ENCODE measurements at places on chromosomes 7 and 10.

DNA sequence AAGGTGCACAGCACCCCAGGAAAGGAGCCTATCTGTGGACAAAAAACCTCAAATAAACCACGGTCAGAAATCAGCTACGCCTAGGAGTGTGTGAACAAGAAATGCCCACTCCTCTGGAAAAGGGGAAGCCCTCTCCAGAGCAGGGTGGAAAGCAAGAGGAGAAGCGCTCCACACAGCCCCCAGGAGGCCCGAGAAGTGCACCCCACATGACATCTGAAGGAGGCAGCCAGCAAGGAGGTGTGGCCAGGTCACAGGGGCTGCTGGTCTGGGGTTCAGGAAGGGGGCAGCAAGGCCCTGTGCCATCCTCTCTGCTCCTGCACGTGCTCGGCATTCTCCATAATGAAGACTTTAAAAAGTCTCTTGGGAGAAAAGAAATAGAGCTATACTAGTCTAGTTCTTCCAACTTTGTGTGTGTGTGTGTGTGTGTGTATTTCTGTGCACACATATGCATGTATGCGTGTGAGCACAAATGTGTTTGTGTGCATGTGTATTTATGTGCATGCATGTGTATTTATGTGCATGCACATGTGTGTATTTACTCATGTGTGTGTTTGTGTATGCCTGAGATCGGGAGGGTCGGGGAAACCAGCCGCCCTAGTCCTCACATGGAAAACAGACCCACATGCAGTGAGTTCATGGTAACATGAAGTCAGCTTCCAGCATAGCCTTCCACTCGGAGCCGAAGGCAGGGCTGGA, 76.5 kb downstream of the TNS3 start:
- DNase-seq = no peak

DNA sequence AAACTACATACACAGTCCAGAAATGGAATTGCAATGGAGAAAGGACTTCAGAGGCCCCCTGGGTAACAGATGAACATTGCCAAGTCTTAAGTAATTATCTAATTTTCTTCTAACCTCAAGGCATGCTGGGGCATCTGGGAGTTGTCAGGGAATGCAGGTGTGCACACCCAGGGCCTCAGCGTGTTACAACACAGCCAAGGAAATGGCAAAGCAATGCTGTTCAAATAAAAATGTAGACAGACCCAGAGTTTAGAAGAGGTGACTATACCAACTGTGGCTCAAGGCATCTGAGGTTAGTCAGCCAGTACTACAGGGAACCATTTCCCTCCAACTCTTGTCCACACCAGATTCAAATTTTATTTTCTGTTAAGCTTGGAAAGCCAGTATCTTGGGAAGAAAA, 73.6 kb downstream of the CCDC3 start:
- no peak for DNase-seq

- DNase-seq = no peak
Observed at GRCh38 chr10:119834188-119834587, 38.5 kb downstream of the MCMBP start.

- no peak for DNase-seq
Observed at GRCh38 chr10:1130995-1131790, 75.0 kb downstream of the WDR37 start.

- DNase-seq = no peak
Observed at GRCh38 chr7:46029111-46029704, 108.1 kb upstream of the IGFBP3 start.

- DNase-seq = no peak
Observed at GRCh38 chr7:98559958-98560357, 57.1 kb upstream of the NPTX2 start.

GRCh38 chr7:149532654-149533053, 35.0 kb upstream of the ZNF746 start:
- DNase-seq = no peak
